ENCODE measurements at places on chromosomes 5 and 9. TPM values are rescaled to one million over a fixed set of nuclear protein-coding genes. Genes with fewer than 3 reads are reported as not detected.

Gene SH2D3C
- polyA plus RNA-seq, result 13.8 TPM

Gene MCC
- polyA plus RNA-seq, result 36.7 TPM

Gene PCDHB16
- 5.8 TPM for polyA plus RNA-seq

DNA sequence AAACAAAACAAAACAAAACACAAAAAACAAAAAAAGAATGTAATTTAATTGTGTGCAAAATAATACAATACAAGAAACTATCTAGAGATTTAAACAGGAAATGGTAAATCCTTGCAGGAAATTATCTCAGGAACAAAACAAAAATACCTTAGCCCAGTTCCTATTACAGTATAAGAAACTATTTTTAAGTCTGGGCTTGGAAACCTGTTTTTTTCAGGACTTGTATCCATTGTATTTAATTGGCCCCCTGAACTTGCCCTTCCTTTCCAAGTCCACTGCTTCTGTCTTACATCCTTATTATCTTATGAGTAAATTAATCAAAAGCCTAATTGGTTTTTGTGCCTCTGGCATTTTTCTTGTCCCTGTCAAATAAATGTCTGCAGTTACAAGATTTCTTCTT lies 48.5 kb downstream of the ST8SIA4 start:
- no peak for DNase-seq

- no peak for DNase-seq
These were observed 1.1 kb downstream of the LCN1 start for GRCh38 chr9:135522137-135522877.

Data from left renal pelvis (tissue), 4 donors.